Suppressor macrophage treated with lipopolysaccharide for 4 hours (primary cell): ENCODE measurements at places on chromosomes 12 and 14.

DNA sequence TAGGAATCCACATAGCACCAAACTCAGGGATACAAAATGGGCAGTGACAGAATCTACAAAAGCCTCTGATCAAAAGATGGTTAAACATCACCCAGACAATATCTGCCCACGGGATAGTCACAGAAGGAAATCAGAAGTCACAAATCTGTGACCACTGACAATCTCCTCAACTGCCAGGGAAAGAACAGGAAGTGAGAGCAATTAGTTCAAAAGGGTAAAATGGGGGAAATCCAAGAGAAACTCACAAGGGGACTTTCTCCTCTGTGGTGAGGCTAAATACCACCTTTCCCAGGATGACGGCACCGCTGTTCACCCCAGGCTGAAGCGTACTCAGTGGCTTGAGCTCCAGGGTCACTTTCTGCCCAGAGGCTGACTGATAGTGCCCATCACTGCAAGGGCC is 10.7 kb downstream of the TTC5 start:
- peak; percentile 84 for DNase-seq

DNA sequence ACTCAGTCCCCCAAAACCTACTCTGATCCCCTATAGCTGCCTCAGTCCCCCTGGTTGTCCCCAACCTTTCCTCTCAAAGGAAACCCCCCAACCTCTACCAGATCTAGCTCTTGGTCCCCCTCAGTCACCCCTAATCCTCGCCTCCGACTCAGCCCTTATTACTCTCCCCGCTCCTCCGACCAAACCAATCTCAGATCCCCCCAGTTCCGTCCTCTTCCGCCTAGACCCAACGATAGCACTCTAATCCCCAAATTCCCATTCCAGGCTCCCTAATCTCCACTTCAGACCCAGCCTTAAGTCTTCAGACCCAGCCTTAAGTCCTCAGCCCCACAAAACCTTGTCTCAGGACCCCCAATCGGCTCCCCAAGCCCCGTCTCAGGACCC is 612 bp downstream of the VPS37B start:
- no peak for DNase-seq

GRCh38 chr12:25583545-25583944 is 30.5 kb upstream of the LMNTD1 start:
- DNase-seq, result no peak

GRCh38 chr12:938810-939209 is 10.7 kb downstream of the RAD52 start:
- no peak for DNase-seq

DNA sequence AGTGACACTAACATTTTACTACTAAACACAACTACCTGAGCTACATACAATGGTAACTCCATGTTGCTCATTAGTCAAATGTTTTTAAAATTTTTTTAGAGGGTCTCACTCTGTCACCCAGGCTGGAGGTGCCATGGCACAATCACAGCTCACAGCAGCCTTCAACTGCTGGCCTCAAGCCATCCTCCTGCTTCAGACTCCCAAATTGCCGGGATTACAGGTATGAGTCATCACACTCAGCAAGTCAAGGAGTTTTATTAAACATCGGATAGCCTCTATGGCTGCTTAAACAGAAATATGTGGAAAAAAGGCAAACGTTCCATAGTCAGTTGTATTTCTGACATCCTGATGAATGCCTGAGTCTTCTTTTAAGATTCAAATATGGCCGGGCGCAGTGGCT is 11.1 kb upstream of the NPFF start:
- no peak for DNase-seq

DNA sequence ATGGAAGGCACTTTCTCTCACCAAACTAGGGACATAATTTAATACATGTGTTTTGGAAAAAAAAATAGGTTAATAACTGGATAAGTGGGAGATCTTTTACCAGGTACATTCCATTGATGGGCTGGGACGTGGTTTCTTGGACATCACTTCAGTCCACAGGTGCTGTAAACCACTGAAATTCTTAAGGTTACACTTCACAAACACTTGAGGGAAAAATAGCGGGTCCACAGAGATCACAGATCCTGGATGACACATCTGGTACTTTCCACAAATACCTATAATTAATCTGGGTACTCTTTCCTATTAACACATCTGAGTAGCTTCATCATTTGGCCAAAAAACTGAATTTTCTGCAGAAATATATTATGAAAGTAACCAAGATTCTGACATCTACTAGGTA is 85.0 kb downstream of the POLR3B start:
- DNase-seq, result no peak

GRCh38 chr12:89461649-89462612 is 62.7 kb downstream of the GALNT4 start:
- peak; percentile 85 for DNase-seq

DNA sequence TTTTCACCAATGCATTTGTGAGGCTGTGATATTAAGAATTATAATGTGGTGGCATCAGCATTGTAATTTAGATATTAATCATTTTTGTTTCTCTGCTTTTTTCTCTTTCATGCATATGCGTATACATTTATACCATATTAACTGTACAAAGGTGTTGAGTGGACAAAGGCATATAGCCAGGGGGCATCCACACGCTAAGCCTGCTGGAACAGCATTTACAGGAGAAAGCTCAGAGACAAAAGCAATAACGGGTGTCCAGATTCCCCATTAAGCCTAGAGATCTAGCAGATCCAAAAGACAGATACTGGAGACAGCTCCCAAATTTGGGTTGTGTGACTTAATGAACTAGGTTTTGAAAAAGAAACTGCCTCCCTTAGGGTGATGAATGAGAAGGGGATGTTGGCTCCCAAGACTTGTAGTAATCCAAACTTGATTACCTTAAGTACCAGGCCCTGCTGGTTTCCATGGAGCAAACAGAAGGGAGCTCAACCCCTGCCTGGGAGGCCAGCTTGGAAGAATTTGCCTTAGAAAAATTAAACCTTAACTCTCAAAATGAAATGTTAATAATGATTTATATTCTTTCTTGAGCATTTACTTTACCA is 181.9 kb downstream of the SLC6A15 start:
- DNase-seq, result no peak

GRCh38 chr12:14211947-14212387 is 153.5 kb upstream of the ATF7IP start:
- no peak for DNase-seq

DNA sequence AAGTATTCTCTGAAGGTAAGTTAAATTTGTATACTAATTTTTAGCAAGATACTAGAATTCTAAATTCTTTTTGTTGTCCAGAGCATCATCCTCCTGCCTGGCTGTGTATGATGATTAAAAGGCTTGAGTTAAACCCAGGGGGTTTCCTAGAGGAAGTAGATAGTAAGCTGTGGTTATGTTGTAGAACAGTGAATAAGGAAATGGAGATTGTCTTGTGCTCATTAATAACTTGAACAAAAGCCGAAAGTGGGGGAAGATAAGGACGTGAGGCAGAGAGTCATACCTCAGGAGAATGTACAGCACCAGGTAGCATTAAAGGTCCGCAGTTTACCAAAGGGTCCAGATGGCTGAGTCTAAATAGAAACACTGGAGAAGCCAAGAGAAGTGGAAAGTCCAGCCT is 42.0 kb downstream of the CKB start:
- peak; percentile 84 for DNase-seq

- peak; percentile 71 for DNase-seq
Observed at GRCh38 chr12:84874125-84874824, 38.3 kb downstream of the SLC6A15 start.

- peak; percentile 21 for DNase-seq
Observed at GRCh38 chr14:88323523-88324199, 592 bp upstream of the KCNK10 start.

GRCh38 chr12:3601461-3602150 is 110.6 kb downstream of the PRMT8 start:
- no peak for DNase-seq

GRCh38 chr14:104469591-104469990 is 110.0 kb upstream of the C14orf180 start:
- no peak for DNase-seq

DNA sequence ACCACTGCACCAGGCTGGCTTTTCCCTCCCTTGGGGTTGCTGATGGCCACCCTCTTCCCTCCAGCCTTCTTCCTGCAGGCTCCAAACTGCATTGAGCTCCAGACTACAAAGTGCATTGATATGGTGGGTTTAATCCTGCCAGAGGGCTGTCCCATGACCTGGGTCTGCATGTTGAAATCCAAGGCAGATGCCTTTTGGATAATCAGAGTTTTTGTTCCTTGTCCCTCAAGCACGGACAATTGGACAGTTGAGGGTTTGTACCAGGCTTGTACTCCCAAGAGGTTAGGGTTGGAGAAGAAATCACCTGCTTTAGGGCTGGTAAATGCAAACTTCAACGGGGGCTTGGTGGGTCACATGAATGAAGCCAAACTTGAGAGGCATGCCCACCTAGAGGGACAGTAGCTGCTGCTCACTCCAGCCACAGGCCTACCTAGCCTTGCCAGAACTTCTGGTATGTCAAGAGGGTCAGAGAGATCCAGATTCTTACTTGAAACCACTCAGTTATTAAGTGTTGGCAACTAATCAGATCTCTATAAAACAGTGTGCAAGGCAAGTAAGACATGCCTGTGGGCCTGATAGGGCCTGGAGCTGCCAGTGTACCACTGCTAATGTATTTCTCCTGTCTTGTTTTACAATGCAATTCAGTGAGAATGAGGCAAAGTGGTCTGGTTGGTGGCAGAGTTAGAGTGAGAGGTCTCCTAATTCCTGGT is 21.7 kb upstream of the KRT83 start:
- DNase-seq, result no peak

DNA sequence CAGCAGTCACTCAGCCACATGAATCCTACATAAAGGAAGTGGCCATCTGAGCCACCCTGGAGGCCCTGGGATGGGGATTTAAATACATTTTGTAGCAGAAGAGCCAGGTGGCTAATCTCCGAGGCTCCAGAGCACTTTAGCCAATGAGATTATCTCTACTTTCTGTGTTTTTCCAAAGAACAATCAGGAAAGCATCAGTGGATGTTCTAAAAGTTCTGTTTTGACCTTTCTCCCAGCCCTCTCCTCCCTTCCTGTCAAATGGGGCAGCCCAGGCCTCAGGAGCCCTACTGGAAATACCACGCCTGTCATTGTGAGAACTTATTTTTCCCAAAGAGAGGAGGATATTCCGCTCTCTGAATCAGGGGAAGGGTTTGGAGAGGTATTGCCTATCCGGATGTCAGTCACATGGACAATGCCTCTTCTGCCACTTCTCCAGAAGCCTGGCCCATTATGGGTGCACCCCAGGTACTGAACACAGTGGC is 336.8 kb upstream of the FKBP4 start:
- no peak for DNase-seq

DNA sequence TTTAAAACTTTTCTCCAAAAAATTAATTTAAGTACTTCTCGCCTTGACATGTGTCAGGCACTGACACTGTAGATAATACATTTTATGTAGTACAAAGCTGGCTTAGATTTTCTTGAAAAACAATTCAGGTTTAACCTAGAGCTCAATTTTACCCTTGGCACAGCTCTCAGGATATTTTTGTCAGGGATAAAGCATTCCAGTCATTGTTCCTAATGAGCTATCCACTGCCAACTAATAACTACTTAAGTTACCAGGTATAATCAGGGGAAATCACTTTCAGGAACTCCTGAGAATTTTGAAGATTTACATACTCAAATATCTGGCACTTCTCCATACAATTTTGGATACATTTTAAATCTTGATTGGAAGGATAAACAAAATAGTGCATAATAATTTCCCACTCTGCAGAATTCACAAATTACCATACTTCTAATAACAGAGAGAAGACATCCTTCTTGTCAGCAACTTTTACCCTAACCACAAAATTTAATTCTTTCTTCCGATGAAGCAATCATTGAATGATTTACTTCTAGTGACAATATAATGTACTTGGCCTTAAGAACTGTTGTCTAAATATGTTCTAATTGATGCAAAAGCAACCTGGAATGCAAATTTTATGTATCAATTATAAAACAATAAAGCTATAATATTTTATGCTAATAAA is 4.8 kb downstream of the RASSF9 start:
- no peak for DNase-seq

GRCh38 chr14:51318813-51319597 is 79.0 kb downstream of the TMX1 start:
- no peak for DNase-seq

GRCh38 chr14:43147485-43147884 is 1359.6 kb downstream of the FSCB start:
- no peak for DNase-seq

GRCh38 chr14:68664225-68664681 is 128.6 kb downstream of the ZFP36L1 start:
- no peak for DNase-seq

DNA sequence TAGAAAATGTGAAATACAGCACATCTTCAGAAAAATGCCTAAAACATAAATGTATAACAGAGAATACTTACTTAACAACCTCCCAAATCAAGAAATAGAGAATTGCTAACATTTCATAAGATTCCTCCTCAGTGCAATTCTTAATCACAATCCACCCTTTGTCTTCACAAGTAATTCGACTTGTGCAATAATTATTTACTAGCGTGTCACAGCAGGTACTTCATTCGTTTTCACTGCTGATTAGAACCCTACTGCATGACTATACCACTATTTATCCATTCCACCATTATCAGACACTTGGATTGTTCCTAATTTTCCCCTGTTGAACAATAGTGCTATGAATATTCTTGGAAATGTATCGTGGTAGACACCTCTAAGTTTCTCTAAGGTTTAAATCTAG is 64.9 kb upstream of the BBS10 start:
- DNase-seq, result no peak

DNA sequence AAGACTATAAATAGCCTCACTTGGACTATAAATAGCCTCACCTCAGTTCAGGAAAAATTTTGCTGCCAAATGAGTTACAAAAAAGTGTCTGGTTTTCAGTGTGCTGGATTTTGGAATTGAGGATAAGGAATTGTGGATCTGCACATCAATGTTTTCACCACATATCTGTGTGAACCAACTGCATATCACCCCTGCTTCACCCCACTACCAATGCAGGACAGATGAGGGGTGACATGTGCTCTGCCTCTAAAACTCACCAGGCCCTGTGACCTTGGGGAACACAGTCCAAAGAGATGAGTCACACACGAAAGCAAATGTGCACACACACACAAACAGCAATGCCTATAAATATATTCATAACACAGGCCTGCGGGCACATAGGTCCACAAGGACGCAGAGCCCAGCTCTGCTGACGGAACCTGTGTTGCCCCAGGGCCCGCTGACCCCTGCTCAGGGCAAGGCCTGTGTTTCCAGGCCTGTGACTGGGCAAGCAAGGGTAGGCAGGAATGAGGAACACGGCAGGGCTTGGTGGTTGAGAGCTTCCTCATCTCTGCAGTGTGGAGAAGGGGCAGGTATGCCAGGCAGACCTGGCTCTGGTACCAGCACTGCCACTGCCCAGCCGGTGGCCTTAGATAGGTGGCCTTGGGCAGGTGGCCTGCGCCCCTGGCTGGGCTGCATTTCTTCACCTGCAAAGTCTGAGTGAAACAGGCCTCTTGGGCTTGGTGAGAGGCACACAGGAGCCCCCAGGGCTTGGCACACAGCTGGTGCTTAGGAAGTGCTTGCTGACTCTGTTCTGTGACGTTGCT is 82.4 kb downstream of the ARL6IP4 start:
- DNase-seq, result peak; percentile 70

GRCh38 chr14:44889595-44890471 is 71.9 kb downstream of the KLHL28 start:
- DNase-seq, result no peak
